Endothelial cell of umbilical vein (primary cell): ENCODE measurements at places on chromosomes 16 and 17.

- peak; percentile 51 for DNase-seq
These were observed 76.4 kb downstream of the KCNJ12 start for GRCh38 chr17:21452377-21453143.

DNA sequence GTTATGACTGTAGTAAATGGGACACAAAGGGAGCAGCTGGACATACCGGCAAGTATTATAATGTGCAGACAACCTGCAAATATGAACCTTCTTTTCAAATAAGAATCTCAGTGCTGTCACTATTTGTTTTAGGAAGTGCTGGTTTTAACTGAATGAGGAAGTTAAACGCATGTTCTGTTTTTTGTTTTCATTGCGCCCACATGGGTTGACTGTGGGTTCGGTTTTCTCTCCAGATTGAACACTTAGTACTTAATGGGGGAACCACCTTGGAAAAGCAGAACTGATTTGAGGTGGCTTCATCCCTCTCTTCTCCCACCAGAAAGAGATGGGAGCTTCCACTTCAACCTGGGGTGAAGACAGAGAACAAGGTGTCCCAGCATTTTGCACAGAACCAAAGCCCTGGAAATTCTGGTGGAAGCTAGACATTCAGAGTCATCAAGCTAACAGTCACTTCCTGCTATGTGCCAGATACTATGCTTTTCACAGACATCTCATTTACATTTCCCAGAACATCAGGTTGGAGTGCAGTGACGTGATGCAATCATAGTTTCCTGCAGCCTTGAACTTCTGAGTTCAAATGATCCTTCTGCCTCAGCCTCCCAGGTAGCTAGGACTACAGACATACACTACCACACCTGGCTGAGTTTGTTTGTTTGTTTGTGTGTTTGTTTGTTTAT lies 149.8 kb downstream of the CDH13 start:
- DNase-seq, result no peak

DNA sequence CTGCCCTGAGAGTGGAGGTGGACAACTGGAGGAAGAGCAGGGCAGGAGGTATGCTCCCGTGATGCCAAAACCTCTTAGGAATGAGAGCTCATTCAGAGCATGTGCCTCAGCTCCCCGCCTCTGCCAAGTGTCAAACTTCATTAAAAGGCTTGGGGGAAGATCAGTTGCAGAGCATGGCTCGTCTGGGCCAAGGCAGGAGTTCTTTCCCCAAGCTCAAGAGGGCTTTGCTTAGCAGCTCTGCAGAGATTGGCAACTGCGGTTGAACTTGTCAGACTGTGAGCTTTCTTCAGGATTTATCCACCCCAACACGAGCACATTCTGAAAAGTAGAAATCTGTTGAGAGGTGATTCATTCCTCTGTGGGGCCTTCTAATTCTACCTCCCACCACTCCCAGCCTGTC lies 248.1 kb downstream of the HS3ST3A1 start:
- no peak for DNase-seq

GRCh38 chr16:46991729-46992704 lies 18.5 kb upstream of the DNAJA2 start:
- no peak for DNase-seq

DNA sequence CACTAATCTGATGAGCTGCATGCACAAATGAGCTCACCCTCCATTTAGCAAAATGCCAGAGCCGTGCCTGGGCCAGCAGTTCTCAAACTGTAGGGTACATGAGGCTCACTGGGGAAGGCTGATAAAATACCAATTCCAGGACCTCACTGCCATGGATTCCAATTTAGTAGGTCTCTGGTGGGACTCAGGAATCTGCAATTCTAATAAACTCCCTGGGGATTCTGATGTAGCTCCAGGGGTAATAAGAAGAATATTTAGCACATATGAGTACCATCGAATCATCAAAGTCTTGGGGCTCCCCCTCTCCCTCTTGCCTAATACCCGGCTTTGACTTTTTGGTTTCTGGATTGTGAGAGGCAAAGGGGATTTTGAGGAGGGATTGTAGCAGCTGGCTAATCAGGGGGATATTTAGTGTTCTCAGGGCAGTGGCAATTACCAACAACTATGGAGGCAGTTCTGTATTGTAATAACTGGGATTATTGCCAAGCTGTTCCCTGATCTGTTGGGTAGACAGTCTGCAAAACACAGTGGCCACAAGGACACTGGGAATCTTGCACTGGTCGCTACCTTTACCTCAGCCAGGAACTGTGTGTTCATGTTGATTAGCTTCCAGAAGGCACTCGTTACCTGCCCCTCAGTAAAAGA lies 140.4 kb downstream of the SHISA9 start:
- DNase-seq, result no peak

- no peak for DNase-seq
These were observed 933.5 kb upstream of the SOX9 start for GRCh38 chr17:71187145-71187878.

- DNase-seq, result no peak
These were observed 35.3 kb downstream of the TMEM132E start for GRCh38 chr17:34614698-34615097.

DNA sequence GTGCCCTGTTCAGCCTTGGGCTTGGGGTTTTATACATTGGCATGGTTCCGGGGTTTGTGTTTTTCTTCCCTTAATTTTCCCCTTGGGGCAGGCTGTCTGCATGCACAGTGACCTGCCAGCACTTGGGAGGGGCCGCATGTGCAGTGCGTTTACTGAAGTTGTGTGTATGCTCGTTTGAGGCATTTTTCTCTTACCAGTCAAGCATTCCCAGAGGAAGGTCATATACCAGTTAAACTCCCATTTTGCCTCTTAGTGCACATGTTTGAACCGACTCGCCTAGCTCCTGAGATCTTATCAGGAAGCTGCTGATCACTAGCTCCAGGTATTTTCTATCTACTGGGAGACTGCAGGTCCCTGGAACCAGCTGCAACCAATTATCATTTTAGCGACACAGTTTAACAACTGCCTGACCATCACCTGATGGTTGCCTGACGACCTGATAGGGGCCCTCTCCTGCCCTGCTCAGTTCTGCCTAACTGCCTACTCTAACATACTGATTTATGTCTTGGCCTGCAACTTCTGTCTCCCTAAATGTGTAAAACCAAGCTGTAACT lies 51.4 kb downstream of the MFSD11 start:
- no peak for DNase-seq

DNA sequence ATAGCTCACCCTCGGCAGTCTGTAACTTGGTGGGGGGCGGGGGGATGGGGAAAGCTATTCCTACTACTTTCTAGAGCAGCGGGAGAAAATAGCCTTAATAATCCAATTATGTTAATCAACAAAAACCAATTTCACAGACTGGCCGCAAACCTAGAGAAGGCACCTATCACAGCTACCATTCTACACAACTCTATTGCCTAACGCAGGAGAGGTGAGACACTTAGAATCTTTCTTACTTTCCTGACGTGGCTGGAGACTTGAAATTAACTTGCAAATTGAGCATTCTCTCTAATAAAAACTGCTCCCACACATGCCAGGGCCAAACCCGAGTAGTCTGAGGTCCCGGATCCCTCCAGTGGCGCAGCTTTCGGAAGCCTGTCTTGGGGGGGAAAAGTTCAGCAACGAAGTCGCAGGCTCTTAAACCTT lies 794 bp downstream of the SMG6 start:
- no peak for DNase-seq

DNA sequence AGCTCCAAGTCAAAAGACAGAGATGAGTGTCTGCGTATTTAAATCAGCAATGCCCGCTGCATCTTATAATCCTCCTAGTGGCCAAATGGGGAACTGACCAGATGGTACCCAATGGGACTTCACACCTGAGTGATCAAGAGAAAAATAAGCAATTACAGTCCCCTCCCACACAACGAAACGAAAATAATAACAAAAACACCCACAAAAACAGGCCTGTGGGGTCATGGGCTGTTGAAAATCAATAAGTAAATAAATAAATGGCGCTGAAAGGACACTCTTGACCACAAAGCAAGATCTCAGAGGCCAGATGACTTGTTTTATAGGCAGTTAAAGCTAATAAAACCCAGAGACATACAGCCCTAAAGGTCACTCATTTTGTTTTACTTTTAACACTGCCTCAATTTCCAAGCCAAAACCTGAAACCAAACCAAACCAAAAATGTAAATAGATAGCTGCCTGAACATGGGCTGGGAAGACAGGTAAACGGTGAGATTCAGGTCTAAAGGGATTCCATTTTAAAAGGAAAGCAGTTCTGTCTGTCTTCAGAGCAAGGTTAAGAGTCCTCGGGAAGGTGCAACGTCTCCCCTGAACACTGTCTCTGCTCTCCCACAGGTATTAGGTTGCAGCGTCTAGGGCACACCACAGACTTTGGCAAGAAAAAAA lies 1.3 kb downstream of the ZNF821 start:
- peak; percentile 83 for DNase-seq

DNA sequence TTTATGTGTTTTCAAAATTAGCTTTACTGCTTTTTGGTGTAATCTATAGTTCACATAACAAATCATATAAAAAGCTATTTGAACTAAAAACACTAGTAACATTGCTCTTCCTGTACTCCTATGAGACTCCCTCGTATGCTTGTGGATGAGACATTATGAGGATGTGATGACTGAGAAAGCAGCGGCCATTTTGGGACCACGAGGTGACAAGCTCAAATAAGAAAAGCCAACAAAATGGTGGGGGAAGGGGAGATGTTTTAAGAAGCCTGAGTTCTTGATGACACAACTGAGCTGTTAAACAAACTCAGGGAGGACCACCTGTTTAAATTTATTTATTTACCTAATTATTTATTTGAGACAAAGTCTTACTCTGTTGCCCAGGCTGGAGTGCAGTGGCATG lies 4.5 kb downstream of the CCL18 start:
- DNase-seq, result no peak

- DNase-seq, result no peak
These were observed 366 bp downstream of the ANKS3 start for GRCh38 chr16:4733747-4734062.

DNA sequence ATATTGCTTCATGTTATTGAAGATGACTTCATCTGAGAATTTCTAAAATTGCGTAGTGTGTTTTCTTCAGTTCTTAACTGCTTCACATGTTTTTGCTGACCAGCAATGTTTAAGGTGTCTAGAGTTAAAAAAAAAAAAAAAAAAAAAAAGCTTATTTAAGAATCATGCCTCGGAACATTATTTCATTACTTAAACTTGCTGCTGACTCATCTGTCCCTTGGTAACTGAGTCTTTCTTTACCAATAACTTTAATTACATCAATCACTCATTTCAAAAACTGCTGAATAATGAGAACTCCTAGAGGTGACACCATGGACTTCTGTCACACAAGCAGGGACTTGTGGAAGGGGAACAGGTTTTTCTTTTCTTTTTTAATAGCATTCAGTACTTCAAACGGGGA lies 16.2 kb downstream of the IRX5 start:
- DNase-seq, result no peak

DNA sequence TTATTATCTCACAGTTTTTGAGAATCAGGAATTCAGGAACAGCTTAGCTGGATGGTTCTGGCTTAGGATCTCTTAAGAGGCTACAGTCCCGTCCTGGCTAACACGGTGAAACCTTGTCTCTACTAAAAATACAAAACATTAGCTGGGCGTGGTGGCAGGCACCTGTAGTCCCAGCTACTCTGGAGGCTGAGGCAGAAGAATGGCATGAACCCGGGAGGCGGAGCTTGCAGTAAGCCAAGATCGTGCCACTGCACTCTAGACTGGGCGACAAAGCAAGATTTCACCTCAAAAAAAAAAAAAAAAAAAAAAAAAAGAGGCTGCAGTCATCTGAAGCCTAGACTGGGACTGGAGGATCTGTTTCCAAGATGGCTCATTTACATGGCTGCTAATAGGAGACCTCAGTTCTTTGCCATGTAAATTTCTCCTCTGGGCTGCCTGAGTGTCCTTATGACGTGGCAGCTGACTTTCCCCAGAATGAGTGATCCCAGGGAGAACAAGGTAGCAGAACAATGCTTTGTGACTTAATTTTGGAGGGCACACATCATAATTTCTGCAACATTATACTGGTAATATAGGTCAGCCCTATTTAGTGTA lies 95.8 kb upstream of the CORO6 start:
- DNase-seq, result no peak

GRCh38 chr16:12113523-12114345 lies 137.2 kb downstream of the SNX29 start:
- no peak for DNase-seq

DNA sequence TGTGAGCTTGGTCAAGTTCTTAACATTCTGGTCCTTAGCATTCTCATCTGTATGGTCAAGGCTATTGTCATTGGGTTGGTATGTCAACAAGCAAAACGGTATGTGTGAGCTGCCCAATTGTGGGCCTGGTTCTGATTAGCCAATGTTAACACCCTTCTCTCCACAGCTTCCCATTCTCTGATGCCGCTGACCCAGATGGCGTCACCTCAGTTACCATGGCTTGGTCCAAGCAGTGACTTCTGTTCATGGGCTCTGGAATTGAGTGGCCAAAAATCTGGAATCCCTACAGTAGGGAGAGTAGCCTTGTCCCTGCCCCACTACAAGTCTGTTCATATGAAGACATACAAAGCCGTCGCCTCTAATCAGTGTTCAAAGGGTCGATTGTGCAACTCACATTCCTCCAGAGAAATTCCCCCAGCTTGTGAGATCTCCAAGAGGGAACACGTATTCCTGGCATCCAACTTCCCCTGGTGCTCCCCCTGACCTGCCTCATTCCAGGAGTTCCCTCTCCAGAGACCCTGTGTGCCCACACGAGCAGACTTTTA lies 15.8 kb downstream of the TMEM98 start:
- DNase-seq, result no peak
